ENCODE measurements at places on chromosomes 4 and X.
A peak's percentile ranks its signal among the peaks of the same experiment; 100 is the strongest.

GRCh38 chrX:110086916-110087484, 84.1 kb downstream of the TMEM164 start:
- DNase-seq, result peak; percentile 47

GRCh38 chr4:3530051-3530450, 2.2 kb downstream of the LRPAP1 start:
- no peak for DNase-seq

- DNase-seq, result no peak
Observed at GRCh38 chr4:129334136-129334535, 238.2 kb downstream of the C4orf33 start.

GRCh38 chr4:160299608-160300007, 1196.7 kb downstream of the RAPGEF2 start:
- DNase-seq, result no peak
